ENCODE measurements at places on chromosomes 7 and 10. TPM values are rescaled to one million over a fixed set of nuclear protein-coding genes. Genes with fewer than 3 reads are reported as not detected.

- H3K27me3 ChIP-seq = no peaks in the 10 kb centered on the region
- DNase-seq = no peak
- H3K36me3 ChIP-seq = no peaks in the 10 kb centered on the region
- H3K4me3 ChIP-seq = no peak overlapping the region
- no peak overlapping the region for H3K27ac ChIP-seq
Measured at GRCh38 chr7:137151041-137151689, 192.4 kb downstream of the PTN start.

USP6NL gene
- 2.5 TPM for total RNA-seq

GRCh38 chr10:119505131-119505551 is 37.4 kb downstream of the RGS10 start:
- H3K4me1 ChIP-seq = peaks cover 79% of the 10 kb centered on the region
- no peak for DNase-seq
- no peaks in the 10 kb centered on the region for H3K27me3 ChIP-seq
- H3K36me3 ChIP-seq = peaks cover 80% of the 10 kb centered on the region
- peak overlapping the region; percentile 48 for H3K4me3 ChIP-seq
- peak overlapping the region; percentile 82 for H3K27ac ChIP-seq

- H3K36me3 ChIP-seq = no peaks in the 10 kb centered on the region
- peaks cover 4% of the 10 kb centered on the region for H3K27me3 ChIP-seq
- no peak overlapping the region for H3K27ac ChIP-seq
- H3K4me3 ChIP-seq = no peak overlapping the region
- DNase-seq = no peak
Measured at GRCh38 chr10:78461333-78461732, 427.7 kb downstream of the RPS24 start.

C10orf143 gene
- total RNA-seq = 5.1 TPM
